T-helper 22 cell (primary cell): ENCODE measurements at places on chromosomes 16 and 17.
A peak's percentile ranks its signal among the peaks of the same experiment; 100 is the strongest.

DNA sequence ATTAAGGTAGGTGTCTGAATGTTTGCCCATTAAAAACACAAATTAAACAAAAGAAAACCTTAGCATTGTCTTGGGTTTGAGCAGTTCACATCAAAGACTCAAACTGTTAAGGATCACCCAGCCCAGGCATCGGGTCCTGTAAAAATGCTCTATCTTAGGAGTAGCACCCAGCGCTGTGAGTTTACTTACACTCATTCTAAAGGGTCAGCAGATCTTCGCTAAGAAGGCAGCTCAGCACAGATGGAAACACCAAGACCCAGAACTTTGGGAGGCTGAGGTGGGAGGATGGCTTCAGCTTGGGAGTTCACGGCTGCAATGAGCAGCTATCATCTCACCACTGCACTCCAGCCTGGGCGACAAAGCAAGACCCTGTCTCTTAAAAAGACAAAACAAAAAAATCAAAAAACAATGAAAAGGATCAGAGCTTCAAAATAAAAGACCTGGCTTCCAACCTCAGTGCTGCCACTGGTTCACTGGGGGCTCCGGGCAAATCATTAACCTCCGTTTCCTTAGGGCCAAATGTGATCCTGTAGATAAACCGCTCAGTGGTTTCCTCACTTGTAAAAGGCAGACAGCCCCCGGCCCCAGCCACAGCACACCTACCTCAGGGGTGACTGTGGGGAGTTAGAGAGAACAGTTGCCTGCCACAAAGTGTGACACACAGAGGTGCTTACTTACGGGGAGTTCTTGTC lies 11.1 kb downstream of the COG1 start:
- DNase-seq: peak; percentile 34

GRCh38 chr17:76531486-76532038 lies 5.9 kb downstream of the CYGB start:
- no peak for DNase-seq

DNA sequence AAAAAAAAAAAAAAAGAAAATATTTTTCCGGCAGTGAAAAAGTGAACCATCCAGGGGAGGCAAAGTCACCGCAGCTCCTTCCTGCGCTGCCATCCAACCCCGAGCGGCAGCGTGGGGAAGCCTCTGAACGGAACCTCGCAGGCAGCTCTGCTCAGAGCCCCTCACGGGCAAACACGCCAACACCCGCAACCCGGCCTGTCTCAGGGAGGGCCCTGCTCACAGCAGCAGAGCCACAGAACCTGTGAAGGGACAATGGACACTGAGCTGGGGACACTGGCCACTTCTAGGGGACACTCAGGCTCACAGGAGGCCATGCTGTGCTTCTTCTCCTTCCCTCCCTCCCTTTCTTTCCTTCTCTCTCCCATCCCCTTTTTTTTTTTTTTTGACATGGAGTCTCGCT lies 21.4 kb upstream of the APRT start:
- DNase-seq: no peak

- no peak for DNase-seq
Measured at GRCh38 chr16:23734176-23734893, 20.5 kb upstream of the CHP2 start.

DNA sequence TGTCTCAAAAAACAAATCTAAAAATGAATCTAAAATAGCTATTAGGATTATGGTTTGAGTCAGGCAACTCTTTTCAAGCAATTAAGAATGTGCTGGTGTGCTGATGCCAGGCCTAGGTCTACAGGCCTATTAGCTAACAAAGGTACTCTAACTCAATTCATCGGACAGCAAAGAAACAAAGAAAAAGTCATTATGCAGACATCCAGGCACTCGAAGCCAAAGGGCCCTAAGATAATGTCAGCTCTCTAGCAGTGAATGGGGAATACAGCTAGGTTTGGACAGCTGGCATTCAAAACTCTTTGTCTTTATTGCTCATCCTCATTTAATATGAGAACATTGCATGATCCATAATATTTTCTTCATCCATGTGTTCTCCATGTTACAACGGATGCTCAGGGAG lies 108.5 kb downstream of the TMEM114 start:
- no peak for DNase-seq

GRCh38 chr17:60641810-60642220 lies 35.8 kb upstream of the BCAS3 start:
- DNase-seq: peak; percentile 3

DNA sequence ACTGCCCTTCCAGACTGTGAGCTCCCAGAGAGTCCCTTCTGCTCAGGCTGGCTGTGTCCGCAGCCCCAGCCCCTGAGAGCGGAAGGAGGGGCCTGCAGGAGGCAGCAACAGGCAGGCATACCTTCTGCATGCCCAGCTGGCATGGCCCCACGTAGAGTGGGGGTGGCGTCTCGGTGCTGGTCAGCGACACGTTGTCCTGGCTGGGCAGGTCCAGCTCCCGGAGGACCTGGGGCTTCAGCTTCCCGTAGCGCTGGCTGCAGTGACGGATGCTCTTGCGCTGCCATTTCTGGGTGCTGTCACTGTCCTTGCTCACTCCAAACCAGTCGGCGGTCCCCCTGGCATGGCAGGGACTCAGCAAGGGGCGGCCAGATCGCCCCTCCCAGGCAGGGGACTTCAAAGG lies 9.0 kb downstream of the RHBDF1 start:
- DNase-seq: no peak

DNA sequence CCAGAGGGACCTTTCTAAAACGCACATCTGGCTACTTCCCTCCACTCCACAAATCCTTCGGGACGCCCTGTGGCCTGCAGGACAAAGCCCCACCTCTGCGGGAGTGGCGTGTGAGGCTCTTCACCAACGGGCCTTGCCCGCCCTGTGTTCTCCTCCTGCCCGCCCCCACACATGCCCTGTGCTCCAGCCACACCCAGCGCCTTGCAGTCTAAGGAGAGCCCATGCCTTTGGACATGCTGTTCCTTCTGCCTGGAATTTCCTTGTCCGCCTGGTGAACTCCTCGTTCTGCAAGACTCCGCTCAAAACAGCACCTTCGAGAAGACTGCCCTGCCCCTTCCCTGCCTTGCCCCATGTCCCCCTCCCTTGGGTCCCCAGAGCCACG lies 7.4 kb downstream of the ELOB start:
- no peak for DNase-seq

- DNase-seq: no peak
Measured at GRCh38 chr16:57470711-57471110, 8.2 kb downstream of the POLR2C start.

DNA sequence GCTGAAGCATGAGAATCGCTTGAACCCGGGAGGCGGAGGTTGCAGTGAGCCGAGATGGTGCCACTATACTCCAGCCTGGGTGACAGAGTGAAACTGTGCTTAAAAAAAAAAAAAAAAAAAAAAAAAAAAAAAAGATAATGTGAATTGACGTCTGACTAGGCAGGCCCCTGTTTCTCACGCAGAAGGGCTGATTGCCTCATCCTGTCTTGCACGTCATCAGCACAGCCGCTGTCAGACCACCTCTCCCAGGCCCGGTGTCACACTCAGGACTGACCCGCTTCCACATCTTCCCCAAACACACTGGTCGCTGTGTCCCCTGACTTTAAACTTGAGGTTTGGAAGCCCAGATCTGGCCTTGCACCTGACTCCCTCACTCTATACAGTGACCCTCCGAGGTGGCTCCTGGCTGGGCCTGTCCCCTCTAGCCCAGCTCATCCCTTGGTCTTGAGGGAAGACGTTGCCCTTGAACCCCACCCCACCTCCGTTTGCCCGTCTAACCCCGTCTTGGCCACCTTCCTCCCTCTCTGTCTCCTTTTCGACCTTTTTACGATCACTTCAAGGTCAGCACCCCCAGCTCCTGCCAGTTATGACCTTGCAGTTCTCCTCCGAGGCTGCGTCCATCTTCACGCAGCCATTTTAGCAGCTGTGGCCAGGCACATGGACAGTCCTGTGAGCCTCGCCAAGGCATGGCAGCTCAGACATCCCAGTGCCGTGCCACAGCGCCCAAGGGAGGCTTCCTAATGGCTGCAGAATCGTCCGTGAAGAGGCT lies 149.9 kb upstream of the PLCG2 start:
- DNase-seq: no peak

- no peak for DNase-seq
Measured at GRCh38 chr16:83338941-83339340, 468.8 kb upstream of the HSBP1 start.

- no peak for DNase-seq
Measured at GRCh38 chr17:27947005-27947406, 53.8 kb upstream of the LYRM9 start.

DNA sequence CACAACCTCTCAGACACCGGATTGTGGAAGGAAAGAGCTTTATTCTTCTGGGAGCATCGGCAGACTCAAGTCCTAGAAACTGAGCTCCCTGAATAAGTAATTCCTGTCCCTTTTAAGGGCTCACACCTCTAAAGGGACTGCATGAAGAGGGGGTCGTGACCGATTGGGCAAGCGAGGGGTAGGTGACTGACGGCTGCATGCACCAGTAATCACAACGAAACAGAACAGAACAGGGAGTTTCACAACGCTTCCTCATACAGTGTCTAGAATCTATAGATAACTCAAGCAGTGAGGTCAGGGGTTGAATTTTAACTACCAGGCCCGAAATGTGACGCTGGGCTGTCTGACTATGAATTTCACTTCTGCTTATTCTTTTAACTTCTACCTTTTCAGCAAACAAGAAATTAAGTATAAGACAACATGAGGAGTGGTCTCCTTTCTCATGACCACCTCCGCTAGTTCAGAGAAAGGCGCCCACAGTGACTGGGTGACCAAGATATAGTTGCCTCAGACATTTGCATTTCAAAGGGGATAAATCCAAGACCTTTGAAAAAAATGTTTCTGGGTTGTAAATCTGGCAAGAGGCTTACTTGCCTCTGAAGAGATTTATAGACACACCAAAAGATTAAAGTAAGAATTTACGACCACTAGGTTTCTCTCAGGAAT lies 88.4 kb upstream of the ATF7IP2 start:
- no peak for DNase-seq
